ENCODE measurements at places on chromosomes 12 and 14.

GRCh38 chr12:20865873-20866272 is 55.4 kb downstream of the SLCO1B3 start:
- DNase-seq, result no peak

GRCh38 chr14:58878439-58879139 is 240.8 kb downstream of the DACT1 start:
- DNase-seq, result no peak

DNA sequence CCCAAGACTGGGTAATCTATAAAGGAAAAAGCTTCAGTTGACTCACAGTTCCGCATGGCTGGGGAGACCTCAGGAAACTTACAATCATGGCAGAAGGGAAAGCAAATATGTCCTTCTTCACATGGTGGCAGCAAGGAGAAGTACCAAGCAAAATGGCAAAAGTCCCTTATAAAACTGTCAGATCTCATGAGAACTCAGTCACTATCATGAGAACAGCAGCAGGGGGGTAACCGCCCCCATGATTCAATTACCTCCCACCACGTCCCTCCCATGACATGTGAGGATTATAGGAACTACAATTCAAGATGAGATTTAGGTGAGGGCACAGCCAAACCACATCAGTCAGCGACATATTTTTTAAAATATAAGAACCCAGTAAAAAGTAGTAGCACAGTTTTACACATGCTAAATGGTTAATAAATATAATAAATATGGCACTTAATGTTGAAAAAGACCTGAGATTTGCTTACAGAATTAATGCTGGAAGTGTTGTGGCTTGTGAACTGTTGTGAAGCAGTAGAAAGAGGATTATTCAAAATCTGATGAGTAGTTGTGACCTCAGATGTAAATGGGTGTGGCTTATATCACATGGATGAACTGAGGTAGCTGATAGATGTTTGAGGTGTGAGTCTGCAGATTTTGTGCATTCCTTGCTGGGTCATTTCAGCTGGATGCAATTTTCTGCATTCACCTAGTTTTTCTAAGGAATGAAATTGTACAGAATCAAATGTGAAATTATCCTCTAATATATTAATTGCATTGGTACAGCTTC is 46.9 kb upstream of the CHPT1 start:
- no peak for DNase-seq

GRCh38 chr14:93059917-93060545 is 55.7 kb downstream of the ITPK1 start:
- no peak for DNase-seq

GRCh38 chr14:105503935-105504692 is 13.1 kb downstream of the TEDC1 start:
- DNase-seq, result no peak

DNA sequence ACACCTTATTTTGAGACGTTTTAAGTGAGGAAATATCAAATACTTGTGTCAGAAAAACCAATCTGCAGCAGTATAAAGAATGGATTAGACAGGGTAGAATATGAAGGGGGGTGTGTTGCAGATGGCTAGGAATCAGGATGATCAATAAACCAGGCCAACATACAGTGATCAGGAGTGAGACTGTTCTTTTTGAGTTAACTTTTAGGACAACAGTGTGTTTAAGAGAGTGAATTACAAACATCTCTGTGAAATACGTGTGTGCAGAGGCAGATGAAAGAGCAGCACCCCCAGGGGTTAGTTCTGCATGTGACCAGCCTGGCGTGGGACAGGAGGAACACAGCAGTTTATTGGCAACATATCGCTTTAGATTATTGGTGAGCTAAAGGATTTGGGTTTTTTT is 10.6 kb upstream of the NRDE2 start:
- no peak for DNase-seq

GRCh38 chr12:112131686-112132085 is 6.3 kb downstream of the TRAFD1 start:
- no peak for DNase-seq

DNA sequence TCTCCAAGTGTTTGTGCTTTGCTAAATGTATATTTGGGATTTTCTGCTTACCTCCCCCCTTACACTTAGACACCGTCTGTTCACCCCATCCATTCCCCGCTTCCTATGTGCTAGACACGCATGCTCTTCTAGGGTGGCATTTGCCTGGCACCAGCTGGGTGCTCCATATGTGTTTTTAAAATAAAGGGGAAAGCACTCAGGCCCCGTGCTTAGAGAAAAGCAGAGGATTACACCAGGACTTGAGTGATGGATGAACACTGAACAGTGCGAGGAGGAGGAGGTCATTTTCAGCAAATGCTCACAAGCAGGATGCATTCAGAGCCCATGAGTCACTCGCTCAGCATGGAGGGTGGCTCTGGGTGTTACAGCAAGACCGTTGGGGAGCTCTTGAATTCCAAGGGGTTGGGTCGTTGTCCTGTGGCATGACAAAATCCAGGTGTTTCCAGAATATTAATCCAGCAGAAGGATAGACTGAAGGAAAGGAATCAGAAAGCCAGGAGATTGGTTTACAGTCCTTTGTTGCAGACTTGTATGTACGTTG is 2.9 kb upstream of the BDKRB1 start:
- DNase-seq, result no peak

DNA sequence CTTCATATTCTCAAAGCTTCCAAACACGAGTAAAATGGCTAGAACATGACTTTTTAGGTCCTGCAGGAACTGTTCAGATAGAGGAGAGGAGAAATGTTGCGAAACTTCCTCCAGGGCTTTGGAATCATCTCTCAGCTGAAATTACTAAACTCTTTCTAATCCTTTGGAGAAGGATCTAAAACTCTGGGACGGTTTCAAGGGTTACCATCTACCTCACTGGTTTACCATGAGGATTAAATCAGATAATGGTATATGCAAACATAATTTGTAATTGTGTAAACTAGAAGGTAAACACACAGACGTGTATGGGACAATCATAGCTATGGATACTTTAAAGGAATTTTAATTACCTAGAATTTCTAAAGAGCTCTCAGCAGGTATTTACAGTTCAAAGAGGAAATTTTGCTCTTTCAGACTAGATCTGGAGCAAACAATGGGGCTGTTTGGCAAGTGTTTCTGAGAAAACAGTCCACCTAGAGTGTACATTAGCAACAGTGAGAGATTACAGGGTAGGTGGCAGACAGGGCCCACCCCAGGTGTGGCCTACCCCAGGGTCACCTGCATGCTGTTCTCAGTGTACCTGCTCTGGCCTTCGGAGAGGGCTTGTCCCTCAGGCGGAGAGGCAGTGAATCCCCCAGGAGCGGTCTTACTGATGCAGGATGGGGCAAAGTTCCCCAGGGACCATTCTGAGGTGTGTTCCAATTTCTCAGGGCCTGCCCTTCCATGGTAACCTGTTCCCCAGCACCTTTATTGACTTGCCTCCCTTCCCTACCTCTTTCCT is 124.7 kb upstream of the MAX start:
- no peak for DNase-seq

GRCh38 chr14:69685716-69686115 is 74.3 kb downstream of the SUSD6 start:
- DNase-seq, result peak; percentile 53

DNA sequence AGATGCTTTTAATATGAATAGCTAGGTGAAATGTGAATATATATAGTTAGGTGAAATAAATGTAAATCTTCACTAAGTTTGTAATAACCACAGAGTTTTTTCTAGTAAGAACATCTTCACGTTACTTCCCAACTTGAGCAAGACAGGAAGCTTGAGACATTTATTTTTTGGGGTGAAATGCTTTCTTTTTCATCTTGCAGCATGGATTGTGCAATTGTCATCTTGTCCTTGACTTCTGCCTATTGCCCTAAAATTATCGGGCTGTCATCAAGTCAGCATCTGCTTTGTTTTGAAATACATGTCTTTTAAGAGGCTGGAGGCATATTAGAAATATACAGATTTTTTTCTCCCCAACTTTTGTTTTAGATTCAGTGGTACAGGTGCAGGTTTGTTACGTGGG is 433.9 kb downstream of the PCNX1 start:
- no peak for DNase-seq

DNA sequence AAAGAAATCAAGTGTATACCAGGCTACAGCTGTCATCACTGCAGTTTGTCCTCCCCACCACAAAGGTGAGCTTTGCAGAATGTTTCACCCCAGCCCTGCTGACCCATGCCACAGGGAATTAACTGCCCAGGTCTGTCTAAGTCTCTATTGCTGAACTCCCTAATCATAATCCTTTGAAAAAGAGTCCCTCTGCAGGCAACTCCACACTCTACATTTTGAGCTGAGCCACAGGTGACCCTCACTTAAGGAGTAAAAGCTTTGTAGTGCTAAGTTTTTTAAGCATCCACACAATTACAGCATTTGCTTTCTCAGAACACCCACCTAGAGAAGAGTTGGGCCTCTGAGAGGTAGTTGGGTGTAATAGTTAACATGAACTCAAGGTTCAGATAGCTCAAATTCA is 90.0 kb downstream of the C12orf50 start:
- DNase-seq, result no peak

DNA sequence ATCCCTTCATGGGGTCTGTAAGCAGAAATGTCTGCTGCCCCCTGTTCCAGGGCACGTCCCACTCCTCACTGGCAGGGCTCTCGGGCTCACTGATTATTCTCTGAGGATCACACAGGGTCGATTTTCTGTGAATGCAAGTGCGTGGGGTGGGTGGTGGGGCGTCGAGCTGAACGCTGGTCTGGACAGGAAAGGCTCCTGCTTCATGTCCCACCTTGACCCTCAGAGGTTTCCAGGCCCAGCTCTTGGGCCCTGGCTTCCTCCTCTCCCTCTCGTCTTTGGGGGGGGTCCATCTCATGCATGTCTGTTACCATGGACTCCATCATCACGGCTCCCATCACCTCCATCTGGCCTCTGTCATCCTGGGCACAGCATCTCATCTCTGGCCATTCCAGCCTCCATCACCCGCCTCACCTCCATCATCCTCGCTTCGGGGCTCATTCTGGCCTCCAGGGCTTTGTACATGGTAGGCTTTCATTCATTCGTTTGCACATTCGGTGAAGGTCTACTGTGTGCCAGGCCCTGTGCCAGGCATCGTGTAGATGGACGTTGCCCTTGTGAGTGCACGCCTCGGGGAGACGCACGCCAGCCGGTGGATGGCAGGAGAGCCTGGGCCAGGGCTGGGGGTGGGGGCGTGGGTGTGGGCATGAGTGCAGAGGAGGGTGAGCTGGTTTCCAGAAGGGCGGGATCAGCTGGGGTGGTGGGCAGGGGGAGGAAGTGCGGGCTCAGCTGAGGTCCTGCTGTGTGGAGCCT is 34.7 kb downstream of the RTL1 start:
- no peak for DNase-seq

- no peak for DNase-seq
Observed at GRCh38 chr14:101927859-101928258, 36.5 kb upstream of the DYNC1H1 start.

- no peak for DNase-seq
Observed at GRCh38 chr14:104094709-104095425, 9.4 kb downstream of the ASPG start.

- no peak for DNase-seq
Observed at GRCh38 chr12:25549120-25549519, 4.0 kb downstream of the LMNTD1 start.

GRCh38 chr14:76742185-76742584 is 19.1 kb upstream of the VASH1 start:
- DNase-seq, result no peak

DNA sequence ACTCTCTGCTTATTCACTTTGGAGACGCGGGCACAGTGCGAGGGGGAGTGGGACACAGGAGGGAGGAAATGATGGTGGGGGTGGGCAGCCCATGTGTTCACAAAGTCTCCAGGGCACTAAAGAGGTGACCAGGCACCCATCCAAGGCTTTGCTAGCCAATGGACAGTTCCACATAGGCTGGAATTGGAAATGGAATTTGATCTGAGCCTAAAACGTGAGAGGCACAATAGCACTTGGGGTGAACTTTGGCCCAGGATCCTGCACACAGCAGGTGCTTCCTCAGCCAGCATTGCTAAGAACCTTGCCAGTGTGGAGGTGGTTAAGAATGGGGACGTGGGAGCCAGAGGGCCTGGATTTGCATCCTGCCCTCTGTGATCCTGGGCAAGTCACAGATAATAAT is 193.8 kb downstream of the CHST11 start:
- no peak for DNase-seq

DNA sequence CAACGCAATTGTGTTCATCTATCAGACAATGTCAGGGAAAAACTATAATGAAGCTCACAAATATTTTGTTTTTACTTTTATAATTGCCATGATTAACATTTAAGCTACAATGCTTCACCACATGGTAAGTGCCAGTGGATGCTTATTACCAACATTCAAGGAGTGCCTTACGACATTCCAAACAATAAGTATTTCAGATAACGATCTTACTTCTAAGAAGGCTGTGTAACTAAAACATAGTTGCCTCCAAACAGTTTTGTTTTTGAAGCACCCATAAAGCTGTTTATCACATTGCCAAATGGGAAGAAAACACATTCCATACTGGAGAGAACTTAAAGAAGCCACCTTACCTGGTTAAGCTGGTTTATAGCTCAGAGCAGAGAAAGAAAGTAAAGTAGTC is 78.8 kb downstream of the RPS6KA5 start:
- no peak for DNase-seq

DNA sequence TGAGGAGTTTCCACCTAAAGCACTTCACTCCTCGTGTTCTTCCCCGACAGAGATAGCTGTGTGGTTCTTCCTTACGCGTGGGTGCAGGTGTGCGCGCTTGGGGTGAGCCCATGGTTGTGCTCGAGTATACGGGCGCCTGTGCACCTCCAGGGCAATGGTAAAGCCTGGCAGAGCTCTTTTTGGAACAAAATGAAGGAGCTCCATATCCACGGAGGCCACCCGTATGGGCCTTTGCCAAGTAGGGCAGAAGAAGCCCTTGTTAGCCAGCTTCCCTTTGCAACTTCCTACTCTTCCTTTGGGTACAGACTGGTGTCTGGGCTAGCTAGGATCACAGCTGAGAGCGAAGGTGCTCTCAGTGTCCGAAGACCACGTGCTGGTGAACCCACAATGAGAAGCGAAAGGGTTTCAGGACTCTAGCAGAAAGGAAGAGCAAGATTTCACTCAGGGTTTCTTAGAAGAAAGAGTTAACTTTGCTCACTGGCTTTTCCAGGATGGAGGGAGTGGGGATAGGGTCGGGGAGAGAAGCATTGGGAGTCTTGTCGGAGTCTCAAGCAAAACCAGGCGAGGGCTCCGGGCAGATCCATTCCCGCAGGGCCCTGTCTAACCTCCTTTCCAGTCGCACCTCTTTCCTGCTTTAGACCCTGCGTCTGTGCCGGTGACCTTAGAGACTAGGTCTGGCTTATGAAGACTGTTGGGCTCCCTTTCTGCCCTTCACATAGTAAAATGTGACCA is 960 bp upstream of the LRFN5 start:
- no peak for DNase-seq

GRCh38 chr12:17609153-17609552 is 480.8 kb downstream of the RERGL start:
- DNase-seq, result no peak

DNA sequence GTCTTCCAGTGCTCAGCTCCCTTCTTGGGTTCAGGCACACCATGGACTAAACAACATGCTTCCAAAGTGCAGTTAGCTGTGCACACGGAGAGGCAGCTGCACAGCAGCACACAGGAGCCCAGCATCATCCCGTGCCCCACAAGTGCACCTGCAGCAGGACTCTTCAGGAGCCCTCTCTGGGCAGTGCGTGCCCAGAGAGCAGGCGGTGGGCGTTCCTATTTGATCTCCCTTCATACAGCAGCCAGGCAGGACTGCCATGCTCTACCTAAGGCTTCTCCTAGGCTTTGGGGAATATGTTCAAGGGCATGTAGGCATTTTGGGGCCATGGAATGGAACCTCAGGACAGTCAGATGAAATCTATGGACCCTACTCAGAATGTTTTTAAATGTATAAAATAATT is 35.5 kb downstream of the ANO2 start:
- no peak for DNase-seq
